ENCODE measurements at places on chromosomes 1 and 21. TPM values are rescaled to one million over a fixed set of nuclear protein-coding genes. Genes with fewer than 3 reads are reported as not detected.

DNA sequence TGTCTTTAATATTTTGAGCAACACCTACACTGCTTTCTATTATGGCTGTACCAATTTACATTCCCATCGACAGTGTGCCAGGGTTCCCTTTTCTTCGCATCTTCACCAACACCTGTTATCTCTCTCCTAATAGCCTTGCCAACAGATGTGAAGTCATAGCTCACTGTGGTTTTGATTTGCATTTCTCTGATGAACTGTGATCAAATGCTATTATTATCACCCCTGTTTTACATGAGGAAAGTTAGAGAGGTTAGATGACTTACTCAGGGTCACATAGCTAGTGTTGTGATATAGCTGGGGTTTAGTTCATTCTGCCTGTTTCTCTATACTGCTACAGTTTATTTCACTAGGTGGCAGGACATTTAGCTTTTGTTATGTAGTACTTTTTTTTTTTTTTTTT is 204.1 kb downstream of the FMN2 start:
- no peak for DNase-seq

DNA sequence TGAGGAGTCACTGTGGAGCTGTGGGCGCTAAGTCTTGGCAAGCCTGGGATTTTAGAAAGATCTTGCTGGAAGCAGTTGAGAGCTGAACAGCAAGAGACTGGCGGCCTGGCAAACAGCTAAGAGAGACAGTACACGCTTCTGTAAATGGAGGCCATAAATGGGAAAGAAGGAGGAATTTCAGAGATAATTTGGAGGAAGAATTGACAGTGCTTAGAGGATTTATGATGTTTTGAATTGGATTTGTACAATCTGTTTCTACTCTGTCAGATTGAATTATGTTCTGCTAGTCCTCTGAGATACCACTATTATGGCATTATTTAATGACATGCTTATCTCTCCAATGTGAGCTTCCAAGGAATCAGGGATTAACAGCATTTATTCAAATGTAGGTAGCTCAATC is 50.1 kb downstream of the ABCA4 start:
- DNase-seq, result no peak

GRCh38 chr1:212967801-212968200 is 17.5 kb downstream of the VASH2 start:
- no peak for DNase-seq

- no peak for DNase-seq
These were observed 43.5 kb downstream of the TCEANC2 start for GRCh38 chr1:54096877-54097240.

DNA sequence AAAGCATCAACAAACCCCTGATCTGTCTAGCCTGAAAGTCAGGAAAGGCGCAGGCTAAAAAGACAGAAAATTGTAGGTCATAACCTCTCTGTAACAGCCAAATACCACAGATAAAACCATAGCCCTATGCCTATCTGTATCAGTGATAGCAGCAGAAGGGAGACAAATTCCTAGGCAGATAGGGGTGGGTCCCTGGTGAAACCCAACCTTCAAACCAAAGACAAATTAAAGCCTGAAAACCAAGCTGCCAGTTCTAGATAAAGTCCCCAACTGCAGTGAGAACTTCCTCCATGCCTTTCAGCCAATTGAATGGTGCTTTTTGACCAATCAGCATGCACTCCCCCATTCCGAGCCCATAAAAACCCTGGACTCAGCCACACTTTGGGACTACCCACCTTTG is 115.3 kb downstream of the NTPCR start:
- DNase-seq, result no peak

- DNase-seq, result peak; percentile 2
These were observed 50.0 kb downstream of the LACTBL1 start for GRCh38 chr1:22922640-22923039.

DNA sequence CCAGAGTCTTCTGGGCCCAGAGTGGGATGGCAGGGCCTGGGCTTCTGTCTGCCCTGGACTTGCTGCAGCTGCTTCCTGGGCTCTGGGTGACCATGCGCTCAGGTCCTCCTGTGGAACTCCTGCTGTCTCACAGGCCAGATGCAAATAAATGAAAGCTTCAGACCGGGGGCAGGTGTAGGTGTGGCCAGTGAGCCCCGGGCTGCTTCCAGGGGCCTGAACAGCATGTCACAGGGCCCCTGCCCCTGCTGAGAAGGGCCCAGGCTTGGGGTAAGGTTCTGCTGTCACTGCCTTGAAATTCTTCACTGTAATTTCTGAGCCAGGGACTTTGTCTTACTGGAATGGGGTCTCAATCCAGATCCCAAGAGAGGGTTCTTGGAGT is 2.5 kb upstream of the PKNOX1 start:
- no peak for DNase-seq

DNA sequence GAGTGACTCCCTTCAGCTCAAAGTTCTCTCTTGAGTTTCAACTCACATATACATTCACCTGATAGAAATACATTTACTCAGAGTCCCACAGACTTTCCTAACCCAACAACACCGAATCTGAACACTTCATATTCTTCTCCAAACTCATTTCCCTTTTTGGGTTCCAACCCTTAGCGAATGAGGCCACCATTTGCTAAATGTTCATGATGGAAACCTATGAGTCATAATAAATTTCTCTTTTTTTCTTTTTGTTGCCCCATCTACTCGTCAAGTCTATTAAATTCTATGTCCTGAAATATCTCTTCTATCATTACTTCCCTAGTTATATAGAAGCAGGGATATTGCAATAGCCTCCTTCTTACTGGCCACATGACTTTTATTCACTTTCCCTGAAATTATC is 100.1 kb downstream of the HLX start:
- DNase-seq, result no peak

DNA sequence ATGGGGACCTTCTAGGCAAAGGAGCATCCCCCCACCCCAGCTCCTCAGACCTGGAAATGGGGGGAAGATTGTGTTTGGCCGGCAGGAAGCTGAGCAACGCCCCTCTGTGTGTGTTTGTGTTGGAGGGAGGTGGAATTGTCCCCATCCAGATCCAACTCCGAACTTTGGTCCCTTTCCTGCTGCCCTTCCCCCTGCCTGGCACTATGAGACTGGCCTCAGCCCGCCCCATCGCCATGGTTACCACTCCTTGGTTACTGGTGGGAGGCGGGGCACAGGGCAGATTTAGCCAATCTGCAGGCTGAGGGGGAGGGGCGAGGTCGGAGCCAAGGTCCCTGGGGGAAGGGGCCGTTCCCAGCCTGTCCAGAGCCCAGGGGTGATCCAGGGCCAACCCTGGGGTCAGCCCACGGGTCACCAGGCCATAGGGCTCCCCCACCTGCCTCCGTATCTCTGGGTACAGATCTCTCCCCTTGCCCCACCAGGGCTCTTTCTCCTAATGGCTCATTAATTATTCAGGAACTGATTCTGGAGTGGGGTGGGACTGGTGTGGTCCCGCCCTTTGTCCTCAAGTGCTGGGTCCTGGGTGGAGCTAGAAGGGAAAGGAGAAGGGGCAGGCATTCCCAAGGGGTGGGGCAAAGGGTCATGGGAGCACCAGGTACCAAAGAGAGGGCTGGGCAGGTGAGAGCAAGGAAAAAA is 15.2 kb downstream of the PTPRF start:
- DNase-seq, result no peak

- no peak for DNase-seq
These were observed 27.0 kb downstream of the ABCA4 start for GRCh38 chr1:94093996-94094395.

- no peak for DNase-seq
These were observed 54.9 kb downstream of the DMRTA2 start for GRCh38 chr1:50368179-50369007.

- DNase-seq, result no peak
These were observed 1.6 kb downstream of the KIF17 start for GRCh38 chr1:20716232-20716631.

- DNase-seq, result no peak
These were observed 8.3 kb downstream of the CFHR2 start for GRCh38 chr1:196951711-196952394.

GRCh38 chr1:202615501-202616354 is 94.5 kb downstream of the SYT2 start:
- no peak for DNase-seq

- no peak for DNase-seq
These were observed 50.4 kb upstream of the BCL10 start for GRCh38 chr1:85326851-85327250.

GRCh38 chr1:87598429-87598828 is 269.7 kb downstream of the LMO4 start:
- no peak for DNase-seq

DNA sequence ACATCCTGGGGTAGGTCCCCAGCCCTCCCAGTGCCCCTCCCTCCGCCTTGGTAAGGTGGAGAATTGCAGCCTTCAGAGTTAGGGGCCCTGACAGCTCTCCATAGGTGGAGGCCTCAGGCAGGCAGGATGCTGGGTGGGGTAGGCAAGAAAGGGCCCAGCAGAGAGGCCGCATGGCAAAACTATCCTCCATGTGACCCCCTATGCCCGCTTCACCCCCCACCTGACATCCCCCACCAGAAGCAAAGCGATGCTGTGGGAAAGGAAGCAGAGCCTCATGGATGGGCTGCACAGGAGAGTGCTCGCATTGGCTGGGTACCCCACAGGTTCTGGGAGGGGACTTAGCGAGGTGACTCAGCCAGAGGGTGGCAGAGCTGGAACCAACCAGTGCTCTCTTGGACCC is 1.6 kb downstream of the S100A9 start:
- no peak for DNase-seq

GRCh38 chr1:1087351-1088028 is 13.4 kb upstream of the RNF223 start:
- DNase-seq, result peak; percentile 91

ACADM gene
- 35.2 TPM for total RNA-seq

ATP1A4 gene
- total RNA-seq, result not detected

PLA2G2D gene
- total RNA-seq, result not detected

COL16A1 gene
- total RNA-seq, result 272 TPM

PRAMEF6 gene
- total RNA-seq, result not detected

CHI3L2 gene
- total RNA-seq, result not detected

CNST gene
- 25.6 TPM for total RNA-seq

ITLN2 gene
- total RNA-seq, result not detected

VANGL2 gene
- 8.0 TPM for total RNA-seq

MEX3A gene
- 12.7 TPM for total RNA-seq

CFAP410 gene
- 17.7 TPM for total RNA-seq

GSTM5 gene
- not detected for total RNA-seq

SGIP1 gene
- total RNA-seq, result 31.8 TPM

LIN9 gene
- total RNA-seq, result 2.2 TPM

CR2 gene
- total RNA-seq, result not detected

All from chondrocyte (in vitro differentiated cells).